ENCODE measurements at places on chromosomes 16 and 17. TPM values are rescaled to one million over a fixed set of nuclear protein-coding genes. Genes with fewer than 3 reads are reported as not detected.

Gene MT1G
- total RNA-seq, result not detected

Gene SMPD3
- total RNA-seq, result 1.2 TPM

Gene P2RX5
- 410 TPM for total RNA-seq

Gene NBR1
- 43.9 TPM for total RNA-seq

Gene KIF2B
- total RNA-seq, result not detected

Gene USP43
- 0.07 TPM for total RNA-seq

Gene NIP7
- total RNA-seq, result 29.3 TPM

Gene TBC1D28
- total RNA-seq, result not detected

Gene PRAC2
- total RNA-seq, result not detected

Gene MRM1
- 14.4 TPM for total RNA-seq

Gene PARN
- total RNA-seq, result 62.2 TPM

Gene ANKFY1
- 68.4 TPM for total RNA-seq

Gene ACBD4
- total RNA-seq, result 39.4 TPM

Gene KRTAP2-3
- total RNA-seq, result not detected

Gene PRSS53
- total RNA-seq, result 10.8 TPM

Gene STAT5B
- 103 TPM for total RNA-seq
